ENCODE measurements at places on chromosomes 2 and 18.

DNA sequence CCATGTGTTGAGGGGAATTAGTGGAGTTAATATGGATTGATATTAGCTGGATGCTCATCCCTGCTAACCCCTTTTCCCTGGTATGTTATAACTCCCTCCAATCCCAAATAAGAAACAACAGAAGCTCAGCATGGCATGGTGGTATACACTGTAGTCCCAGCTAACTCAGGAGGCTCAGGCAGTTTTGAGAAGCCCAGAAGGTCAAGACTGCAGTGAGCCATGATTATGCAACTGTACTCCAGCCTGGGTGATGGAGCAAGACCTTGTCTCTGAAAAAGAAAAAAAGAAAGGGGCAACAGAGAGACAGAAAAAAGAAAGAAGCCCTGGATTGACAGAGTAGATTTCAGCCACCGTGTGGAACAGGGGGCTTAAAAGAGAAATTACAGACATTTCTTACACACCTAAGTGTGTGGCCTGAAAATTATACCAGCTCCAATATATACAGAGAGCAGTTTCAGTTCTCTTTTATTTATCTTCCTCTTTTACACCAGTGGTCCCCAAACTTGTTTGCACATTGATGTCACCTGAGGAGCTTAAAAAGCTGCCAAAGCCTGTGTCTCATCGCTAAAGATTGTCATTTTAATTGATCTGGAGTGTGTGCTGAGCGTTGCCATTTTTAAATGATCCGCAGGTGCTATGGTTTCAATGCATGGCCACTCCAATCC is 203.6 kb downstream of the UBE2E3 start:
- no peak for DNase-seq

DNA sequence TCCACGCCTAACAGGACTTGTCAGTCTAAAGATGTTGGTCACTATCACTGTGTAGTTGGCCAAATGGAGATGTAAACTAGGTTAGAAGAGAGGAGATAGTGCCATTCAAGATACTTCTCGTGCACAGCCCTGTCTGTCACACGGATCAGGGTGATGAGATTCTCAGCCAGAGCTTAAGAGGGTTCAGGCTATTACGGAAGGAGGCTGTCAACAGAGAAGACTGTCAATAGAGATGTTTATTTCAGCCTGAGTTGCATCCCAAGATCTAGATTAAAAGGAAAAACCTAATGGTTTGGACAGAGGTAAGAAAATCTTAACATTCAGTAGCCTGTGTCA is 83.4 kb downstream of the AAK1 start:
- DNase-seq, result no peak

DNA sequence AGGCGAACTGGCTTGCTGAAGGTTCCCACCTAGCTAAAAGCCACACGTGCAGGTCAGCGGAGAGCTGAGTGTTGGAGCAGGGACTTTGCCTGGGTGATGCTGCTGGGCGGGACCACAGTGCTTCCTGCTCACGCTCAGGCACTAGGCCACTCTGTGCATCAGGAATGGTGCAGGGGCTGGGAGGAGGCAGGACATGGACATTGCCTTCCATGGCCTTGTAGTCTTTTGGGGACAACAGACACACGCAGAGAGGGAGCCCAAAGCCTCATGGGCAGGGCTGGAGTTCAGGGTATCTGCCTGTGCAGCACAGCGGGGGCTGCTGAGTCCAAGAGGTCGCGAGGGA is 207.2 kb downstream of the ZBTB7C start:
- DNase-seq, result no peak

- no peak for DNase-seq
Measured at GRCh38 chr18:6610466-6610865, 119.0 kb upstream of the ARHGAP28 start.

GRCh38 chr18:44503854-44504253 is 176.8 kb upstream of the SETBP1 start:
- no peak for DNase-seq

DNA sequence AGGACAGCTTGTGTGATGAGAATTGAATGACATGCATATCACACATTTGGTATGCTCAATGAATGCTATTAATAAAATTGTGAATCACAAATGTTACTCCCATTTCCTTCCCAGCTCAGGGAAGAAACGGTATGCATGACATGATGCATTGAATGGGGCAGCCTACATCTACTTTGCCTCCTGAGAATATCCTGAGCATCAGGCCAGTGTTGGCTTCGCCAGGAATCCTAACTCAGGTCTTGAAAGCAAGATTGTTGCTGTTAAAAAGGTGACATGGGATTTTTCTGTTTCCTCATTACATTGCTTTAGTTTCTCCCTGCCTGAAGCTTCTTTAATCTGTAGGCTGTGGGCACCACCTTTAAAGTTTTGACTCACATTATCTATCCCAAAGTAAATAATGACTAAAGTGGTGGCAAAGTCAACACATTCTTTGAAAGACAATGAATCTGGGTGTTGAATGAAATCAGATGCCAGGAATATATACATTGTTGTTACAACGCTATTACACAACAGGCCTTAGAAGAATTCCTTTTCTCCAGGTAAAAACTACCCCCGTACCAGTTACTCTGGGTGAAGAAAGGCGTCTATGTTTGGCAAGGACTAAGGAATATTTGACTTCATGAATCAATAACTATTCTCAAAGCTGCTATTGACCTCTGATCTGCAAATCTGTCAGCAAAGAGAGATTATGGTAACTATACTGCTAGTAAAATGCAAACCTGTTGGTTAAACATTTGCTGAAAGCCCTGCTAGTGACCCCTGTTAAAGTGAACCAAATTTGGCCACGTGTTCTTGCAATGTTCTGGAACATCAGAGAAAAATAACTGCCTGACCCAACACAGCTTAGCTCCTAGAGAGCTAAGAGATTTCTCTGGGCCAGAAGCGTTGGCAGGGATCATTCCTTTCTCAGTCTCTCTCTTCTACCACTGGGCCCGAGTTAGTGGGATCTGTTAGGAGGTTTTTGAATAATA is 30.5 kb upstream of the NEDD4L start:
- DNase-seq, result no peak

DNA sequence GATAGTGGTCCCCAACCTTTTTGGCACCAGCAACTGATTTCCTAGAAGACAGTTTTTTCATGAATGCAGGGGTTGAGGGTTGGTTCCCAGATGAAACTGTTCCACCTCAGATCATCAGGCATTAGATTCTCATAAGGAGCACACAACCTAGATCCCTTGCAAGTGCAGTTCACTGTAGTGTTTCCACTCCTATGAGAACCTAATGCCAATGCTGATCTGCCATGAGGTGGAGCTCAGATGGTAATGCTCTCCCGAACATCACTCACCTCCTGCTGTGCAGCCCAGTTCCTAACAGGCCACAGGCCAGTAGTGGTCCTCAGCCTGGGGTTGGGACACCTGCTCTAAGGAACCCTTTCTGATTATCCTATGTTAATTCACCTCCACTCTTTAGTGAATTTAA is 133.5 kb downstream of the SOX11 start:
- no peak for DNase-seq

- no peak for DNase-seq
Measured at GRCh38 chr2:121502246-121502645, 28.4 kb upstream of the RNU4ATAC start.

DNA sequence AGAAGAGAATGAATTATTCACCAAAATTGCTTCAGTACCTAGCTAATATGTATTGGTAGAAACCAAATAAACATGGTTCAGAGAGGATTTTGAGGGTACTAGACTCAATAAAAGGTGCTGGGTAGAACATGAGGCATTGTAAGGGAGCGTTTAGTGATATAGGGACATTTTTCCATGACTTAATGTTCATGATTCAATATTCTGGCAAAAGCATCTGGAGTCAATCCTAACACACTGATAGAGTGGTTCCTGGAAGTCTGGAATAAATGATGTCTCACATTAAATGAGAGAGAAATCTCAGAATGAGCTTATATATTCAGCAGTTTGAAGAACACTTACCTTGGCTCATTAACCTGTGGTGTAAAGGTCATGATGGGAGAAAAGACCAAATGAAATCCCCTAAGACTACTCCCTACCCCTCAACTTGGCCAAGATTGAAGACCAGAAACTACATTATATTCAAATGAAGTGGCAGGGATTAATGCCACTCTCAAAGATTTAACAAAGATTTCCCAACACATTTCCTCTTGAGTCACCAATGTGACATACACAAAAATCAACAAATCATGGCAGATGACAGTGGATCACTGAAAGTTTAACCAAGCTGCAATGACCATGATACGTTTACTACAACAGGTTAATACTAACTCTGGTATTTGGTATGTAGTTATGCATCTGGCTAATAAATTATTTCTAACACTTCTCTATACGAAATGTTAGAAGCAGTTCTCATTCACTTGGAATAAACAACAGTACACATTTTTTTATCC is 309.5 kb downstream of the SATB2 start:
- DNase-seq, result no peak

- no peak for DNase-seq
Measured at GRCh38 chr2:108297436-108298141, 8.9 kb downstream of the SULT1C2 start.
